ENCODE measurements at places on chromosomes 2 and 18.

DNA sequence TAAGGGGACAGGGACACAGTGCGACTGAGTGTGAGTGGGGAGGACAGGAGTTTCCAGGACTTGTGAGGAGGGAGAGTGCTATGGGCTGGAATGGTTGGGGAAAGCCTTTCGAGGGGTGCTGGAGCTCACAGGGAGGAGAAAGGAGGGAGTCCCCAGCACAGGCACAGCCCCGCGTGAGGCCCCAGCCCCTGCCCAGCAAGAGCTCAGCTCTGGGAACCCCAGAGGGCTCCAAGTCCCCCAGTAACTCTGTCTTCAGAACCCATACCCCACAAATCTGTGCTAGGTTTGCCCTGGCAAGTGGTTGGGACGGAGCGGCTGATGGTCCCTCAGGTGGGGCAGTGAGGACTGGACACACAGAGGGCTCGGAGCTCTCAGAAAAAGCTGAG is 75.4 kb downstream of the SFXN5 start:
- no peak for DNase-seq

- no peak for DNase-seq
Observed at GRCh38 chr18:32607816-32608215, 137.1 kb upstream of the GAREM1 start.

GRCh38 chr2:70832386-70832785 is 3.2 kb downstream of the CD207 start:
- DNase-seq, result no peak

DNA sequence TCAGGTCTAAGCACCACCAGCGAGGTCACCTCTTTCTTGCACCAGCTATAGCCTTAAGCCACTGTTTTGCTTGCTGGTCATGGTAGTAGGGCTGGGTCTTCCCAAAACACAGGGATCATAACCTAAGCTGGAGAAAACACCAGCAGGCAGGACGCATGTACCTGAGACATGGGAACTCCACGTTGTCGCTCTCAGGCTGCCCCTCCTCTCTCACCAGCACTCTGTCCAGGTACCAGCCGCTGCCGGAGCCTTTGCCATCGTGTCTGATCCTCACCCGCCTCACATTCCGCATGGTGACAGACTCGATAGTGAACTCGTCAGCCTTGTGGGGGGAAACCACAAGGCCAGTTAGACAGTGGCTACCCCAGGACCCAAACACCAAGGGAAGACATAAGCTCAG is 79.5 kb downstream of the LOXHD1 start:
- no peak for DNase-seq

GRCh38 chr2:231699006-231699405 is 9.3 kb upstream of the PTMA start:
- no peak for DNase-seq

- DNase-seq, result no peak
Observed at GRCh38 chr2:113723411-113723810, 33.0 kb downstream of the SLC35F5 start.

- no peak for DNase-seq
Observed at GRCh38 chr2:134433979-134434378, 180.1 kb downstream of the MGAT5 start.

DNA sequence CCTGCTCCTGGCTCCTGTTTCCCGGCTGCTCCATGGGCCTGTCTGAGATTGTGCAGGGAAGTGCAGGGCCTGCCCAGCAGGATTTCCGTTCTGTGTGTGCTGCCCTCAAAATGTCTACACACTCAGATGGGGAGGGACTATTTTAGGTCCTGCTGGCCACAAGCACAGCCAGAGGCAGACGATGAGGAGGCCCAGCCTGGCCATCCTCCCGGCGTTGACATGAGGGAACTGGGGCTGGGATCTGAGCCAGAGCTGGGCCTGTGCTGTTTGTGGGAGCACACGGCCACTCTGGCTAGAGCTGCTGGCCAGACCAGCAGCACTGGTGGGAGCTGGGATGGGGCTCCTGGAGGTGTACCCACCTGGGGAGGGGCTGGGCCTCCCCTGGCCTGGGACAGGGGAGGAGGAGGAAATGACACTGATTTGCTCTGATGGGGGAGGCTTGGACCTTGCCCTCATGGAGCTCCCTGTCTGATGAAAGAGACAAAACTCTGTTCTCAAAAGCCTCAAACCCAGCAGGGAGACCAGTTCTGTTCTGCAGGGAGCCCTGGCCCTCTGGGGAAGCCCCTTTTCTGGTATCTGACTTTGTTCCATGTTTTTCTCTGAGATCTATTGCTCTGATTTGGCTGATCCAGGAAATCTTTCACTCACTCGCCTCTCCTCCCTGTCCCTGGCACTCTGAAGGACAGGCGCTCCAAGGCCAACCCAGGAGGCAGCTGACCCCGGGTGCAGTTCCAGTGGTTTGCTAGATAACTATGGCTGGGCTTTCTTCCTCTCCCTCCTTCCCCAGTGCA is 161.8 kb downstream of the DYSF start:
- DNase-seq, result no peak

- peak; percentile 78 for DNase-seq
Observed at GRCh38 chr2:9800975-9801726, 42.1 kb upstream of the TAF1B start.

DNA sequence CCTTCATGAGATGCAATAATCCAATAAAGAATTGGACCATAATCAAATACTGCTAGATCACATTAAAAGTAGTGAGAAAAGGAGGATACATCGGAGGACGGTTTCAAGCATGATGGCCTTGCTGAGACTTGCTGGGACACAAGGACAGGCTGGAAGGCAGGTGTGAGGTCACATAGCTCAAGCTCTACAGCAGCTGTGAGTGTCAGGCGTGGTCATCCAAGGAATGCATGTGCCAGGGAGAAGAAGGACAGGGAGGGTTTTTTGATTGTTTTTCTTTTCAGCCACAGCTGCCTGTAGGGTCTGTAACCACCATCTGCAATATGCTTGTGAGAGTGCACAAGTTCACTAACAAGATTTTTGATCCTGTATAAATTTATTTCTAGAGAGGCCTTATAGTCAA is 57.6 kb downstream of the BMP10 start:
- no peak for DNase-seq

- no peak for DNase-seq
Observed at GRCh38 chr18:48926420-48926857, 24.3 kb downstream of the SMAD7 start.

DNA sequence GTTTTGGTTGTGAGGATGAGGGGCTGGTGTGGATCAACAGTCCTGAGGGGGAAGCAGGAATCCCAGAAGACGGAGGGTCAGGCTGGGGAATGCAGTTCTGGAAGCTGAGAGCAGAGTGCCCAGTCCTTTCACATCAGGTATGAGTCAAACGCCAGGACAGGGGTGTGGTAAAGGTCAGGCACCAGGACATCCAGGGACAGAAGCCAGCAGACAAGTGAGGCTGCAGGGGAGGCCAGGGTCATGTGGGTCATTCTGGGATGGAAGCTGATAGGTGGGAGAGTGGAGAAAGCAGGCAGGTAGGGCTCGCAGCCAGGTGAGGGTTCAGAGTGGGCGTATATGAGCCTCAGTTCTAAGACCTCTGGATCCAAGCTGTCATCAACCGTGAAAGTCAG is 12.8 kb upstream of the GNLY start:
- DNase-seq, result no peak

DNA sequence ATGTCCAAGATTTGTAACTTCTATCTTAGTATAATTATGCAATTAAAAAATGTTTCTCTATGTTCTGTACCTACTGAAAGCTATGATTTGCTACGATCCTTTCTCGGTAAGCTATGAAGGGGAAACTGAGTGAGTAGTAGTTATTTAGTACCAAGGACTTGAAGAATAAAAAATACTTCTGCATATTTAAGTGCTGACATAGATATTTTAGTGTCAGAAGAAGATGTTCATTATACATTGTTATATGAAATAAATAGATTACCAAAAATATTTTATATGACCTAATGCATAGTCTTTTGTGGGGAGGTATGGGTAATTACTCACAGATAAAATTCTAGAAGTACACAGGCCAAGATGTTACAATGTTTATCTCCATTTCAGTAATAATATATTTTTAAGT is 39.0 kb downstream of the DSEL start:
- DNase-seq, result no peak

DNA sequence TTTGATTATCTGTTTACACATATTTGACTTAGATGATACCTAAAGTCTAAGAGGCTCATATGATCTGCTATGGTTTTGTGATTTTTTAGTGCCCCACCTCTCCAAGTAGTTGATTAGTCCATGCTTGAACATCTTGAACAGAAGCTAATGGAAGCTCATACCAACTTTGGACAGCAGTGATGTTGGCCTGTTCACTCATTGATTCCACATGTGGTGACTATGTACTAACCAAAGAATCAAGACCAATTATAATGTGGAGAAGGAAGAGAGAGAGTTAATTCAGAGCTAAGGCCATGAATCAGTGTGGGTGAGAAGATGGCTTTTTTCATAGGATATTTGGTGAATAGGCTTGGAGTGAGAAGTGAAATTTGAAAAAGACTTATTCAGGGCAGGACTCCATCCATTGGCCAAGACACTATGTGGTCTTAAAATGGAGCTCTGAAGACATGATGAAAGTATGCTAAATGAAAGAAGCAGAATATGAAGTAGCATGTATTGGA is 178.3 kb upstream of the TWIST2 start:
- no peak for DNase-seq

DNA sequence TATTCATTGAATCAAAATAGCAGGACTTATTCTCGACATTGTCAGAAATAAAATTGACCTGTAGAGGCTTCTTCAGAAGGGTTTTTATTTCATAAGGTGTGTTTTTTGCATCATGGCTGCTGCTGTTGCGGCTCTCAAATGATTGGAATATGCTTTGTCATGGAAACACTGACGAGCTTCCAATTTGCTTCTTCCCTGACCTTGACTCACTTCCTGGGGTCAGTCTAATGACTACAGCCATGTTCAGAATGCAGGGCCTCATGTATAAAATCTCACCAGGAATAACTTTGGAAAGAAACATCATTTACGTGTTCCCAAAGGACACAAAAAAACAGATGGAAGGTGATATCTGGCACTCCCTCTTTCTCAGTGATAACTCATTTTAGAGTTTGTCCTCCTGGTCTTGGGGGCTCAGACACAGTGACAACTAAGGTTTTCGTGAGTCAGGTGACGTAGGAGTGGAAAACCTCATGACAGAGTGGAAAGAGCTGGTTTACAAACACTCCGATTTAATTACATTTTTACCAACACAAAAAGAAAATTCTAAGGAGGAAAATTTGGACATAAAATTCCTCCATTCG is 467.0 kb upstream of the RAB12 start:
- no peak for DNase-seq

DNA sequence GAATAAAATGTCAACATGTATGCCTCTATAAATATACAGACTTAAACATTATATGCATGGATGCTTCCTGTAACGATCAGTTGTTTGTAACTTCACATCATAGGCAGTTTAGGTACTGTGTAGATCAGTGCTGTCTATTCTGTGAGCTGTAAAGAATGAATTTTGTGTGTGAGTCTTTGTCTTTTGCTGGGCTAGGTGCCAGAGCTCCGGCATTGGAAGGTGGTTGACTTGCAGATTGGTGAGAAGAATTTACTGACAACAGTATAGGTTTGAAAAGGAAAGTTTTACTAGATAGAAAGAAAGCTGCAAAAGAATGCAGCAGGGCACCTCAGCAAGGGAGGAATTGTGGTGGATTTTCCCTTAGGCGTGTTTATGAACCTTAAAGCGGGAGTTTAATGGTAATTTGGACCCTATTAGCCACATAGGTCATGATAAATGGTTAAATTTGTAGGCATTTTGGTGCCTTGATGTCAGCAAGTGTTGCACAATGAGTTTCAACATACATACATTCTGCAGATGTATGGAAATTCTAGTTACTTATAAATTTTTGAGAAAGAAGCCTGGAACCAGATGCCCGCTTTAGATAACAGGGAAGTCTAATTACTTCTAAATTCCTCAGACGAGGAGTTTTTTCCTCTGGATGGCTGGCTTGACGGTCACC is 6.7 kb upstream of the QPCT start:
- no peak for DNase-seq

DNA sequence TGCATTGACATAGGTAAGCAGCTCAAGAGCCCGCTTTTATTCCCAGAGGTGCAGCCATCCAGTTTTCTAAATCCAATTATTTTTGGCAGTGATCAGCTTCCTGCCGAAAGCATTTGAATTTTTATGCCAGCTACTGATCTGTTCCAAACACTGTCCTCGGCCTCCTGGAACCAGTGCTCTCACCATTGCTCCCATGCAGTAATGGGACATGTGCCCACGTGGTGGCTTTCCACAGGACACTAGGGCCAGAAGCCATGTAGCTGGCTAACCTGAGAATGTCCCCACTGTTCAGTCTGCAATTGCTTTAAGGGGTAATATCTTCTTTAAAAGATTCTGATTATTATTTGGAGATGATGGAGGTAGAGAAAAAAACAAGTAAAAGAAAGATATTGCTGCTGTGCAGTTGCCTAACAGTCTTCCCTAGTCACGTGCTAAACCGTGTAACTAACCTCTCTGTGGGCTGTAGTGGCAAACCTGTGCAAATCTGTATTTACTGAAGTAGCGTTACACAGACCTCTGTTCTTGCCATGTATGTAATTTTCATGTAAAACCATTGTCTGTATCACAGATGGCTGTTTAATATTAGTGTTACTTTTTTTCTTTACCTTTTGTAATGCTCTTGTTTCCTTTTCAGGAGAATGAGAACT is 13.0 kb downstream of the GRHL1 start:
- no peak for DNase-seq

DNA sequence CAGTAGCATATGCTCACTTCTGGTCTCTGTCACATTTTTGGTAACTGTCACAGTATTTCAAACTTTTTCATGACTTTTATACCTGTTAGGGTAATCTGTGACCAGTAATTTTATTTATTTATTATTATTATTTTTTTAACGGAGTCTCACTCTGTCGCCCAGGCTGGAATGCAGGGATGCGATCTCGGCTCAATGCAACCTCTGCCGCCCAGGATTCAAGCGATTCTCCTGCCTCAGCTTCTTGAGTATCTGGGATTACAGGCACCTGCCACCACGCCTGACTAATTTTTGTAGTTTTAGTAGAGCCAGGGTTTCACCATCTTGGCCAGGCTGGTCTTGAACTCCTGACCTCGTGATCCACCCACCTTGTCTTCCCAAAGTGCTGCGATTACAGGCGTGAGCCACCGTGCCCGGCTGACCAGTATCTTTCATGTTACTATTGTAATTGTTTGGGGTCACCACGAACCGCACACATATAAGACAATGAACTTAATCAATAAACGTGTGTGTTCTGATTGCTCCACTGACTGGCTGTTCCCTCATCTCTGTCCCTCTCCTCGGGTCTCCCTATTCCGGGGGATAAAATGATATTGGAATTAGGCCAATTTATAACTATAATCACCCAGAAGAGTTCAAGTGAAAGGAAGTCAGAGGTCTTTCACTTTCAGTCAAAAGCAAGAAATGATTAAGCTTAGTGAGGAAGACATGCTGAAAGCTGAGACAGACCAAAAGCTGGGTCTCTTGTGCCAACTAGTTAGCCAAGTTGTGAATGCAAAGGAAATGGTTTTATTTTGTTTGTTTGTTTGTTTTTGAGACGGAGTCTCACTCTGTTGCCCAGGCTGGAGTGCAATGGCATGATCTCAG is 22.9 kb downstream of the TGIF1 start:
- no peak for DNase-seq

DNA sequence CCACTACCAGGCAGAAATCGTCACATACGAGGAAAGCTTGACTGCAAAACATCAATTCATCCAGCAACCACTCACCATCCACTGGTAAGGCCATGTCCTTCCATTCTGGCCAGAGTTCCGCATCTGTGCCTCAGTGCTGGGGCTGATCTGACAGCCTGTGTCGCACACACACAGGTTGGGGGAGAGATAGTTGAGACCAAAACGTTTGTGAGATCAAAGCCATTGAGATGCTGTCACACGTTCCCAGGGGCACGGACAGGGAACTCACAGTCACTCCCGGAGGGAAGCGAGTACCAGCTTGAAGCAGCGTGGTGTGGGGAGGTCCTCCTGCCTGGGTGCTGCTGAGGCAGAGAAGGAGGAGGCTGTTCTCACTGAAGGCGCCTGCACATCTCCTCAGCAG is 458.5 kb upstream of the SALL3 start:
- no peak for DNase-seq

All from CD4-positive, alpha-beta T cell treated with Interferon alpha-2 for 1 hour (primary cell).